ENCODE measurements at places on chromosomes 2 and 18.

- no peak for DNase-seq
These were observed 48.5 kb downstream of the RTN4 start for GRCh38 chr2:55001716-55002115.

DNA sequence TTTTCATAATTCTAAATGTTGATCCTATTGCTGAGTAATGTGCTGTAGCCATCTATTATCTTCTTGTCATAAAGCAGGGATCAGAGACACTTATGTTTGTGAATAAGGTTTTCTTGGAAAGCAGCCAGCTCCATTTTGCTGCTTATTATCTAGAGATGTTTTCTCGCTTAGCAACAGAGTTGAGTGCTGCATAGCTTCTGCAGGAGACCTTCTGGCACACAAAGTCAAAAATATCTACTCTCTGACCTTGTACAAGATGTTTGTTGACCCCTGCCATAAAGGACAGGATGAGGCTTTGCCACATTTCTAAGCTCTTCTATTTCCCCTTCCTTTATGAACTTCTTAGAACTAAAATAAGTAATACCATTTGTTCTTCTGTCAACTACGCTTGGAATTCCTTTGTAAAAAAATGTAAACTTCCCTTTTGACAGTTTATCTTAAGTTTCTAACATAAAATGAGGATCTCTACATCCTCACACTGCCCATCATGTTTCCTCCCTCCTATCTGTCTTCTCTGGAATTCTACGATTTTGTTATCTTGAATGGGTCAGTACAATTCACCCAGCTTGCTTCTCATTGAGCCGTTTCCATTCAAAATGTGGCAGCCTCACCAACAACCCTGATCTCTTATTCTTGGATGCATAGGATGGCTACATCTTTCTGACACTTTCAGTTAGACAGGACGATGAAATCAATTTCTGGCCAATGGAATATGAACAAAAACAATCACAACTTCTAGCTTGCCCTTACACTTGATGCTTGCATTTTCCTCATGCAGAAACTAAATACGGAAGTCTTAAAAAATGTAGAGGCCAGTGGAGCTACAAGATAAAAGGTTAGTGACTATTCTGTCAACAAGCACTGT, 1377.0 kb downstream of the SUCLG1 start:
- DNase-seq: no peak

GRCh38 chr2:28357055-28357454, 35.6 kb upstream of the FOSL2 start:
- DNase-seq: no peak

GRCh38 chr2:220994846-220995245, 577.3 kb downstream of the EPHA4 start:
- DNase-seq: no peak

DNA sequence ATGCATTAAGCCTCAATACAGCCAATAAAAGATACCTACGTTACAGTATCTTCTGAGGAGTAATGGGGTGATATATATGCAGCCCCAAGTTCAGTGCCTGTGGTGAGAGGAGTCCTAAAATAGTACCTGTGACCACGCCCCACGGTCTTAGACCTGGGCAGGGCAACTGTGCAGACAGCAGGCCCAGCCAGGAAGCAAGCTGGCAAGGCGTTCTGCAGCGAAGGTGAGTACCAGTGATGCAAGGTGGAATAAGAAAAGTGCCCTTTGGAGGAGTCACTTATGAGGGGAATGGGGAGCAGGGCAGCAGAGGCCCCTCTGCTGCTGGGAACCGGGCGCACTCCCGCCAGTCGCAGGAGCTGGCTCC, 12.7 kb upstream of the MAP3K2 start:
- no peak for DNase-seq

- DNase-seq: no peak
These were observed 21.2 kb downstream of the AMER3 start for GRCh38 chr2:130776550-130776949.

GRCh38 chr2:165953306-165953654, 296 bp downstream of the TTC21B start:
- no peak for DNase-seq
